Pancreas (tissue), 10 donors: ENCODE measurements at places on chromosomes 12 and 14. TPM values are rescaled to one million over a fixed set of nuclear protein-coding genes. Genes with fewer than 3 reads are reported as not detected.

GRCh38 chr14:35470755-35471154, 63.2 kb upstream of the INSM2 start:
- no peak for DNase-seq

GRCh38 chr12:62640910-62641448, 174.4 kb downstream of the MON2 start:
- no peak for DNase-seq

DNA sequence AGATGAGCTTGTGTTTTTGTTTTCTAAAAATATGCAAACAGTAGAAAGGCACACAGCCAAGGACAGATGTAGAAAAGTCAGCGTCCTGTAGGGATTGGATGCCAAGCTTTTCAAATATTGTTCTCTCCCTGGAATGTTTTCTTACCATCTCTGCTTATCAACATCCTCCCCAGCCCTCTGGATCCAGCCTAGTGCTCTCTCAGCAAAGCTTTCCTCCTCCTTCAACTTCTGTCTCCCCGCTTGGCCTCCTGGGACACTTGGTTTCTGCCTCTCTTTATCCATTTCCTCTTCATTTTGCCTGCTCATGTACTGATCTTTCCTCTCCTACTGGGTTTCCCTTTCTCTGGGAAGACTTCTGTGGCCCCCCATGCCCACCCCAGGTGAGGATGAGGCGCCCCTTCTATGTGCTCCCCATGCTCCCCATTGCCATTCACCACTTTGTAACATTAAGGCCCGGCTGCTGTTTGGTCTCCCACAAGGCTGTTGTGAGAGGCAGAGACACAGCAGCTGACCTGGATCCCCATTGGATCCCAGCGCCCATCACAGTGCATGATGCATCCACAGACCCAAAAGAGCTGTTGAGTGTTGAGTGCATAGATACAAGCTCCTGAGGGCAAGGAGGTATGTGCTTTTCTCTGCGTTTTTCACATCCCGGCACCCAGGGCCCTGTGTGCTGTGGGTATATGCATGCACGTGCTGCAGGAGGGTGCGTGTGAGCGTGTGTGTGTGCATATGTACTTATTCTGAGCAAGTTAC, 38.2 kb downstream of the EVL start:
- DNase-seq = no peak

DNA sequence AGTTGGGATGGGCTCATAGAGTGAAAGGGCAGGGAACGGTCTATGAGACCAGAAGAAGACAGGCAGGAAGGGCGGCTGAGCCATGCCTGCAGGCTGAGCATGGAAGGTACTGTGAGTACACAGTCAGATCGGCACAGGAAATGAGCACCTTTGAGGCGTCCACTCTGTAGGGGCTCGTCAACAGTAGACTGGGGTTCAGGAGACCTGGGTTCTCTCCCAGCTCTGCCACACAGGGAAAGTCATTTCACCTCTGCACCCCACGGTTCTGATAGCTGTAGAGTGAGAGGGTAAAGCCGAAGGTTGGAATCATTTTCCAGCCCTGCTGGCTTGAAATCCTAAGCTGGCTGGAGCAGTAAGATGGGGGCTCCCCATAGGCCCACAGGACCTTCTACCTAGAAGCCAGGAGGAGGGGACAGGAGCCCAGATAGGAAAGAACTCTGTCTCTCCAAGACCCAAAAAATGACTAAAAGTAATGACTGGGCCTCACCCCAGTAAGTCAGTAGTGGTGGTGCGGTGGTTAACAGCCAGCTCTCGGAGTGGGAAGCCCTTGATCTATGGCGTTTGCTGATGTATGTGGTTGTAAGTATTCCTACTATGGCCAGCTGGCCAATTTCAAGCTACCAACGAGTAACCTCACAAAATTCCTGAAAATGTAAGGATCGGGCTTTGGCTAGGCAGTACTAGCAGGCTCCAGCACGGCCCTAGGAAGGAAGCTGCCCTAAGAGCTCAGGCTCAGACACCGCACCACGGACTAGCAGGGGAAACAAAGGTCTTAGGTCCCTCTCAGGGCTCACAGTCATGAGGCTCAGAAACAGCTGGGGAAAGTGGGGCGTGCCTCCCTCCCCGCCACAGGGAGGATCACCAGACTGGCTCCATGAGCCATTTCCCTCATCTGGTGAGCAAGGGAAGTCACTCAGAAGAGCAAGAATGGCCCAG, 10.3 kb upstream of the CD27 start:
- DNase-seq = no peak

DNA sequence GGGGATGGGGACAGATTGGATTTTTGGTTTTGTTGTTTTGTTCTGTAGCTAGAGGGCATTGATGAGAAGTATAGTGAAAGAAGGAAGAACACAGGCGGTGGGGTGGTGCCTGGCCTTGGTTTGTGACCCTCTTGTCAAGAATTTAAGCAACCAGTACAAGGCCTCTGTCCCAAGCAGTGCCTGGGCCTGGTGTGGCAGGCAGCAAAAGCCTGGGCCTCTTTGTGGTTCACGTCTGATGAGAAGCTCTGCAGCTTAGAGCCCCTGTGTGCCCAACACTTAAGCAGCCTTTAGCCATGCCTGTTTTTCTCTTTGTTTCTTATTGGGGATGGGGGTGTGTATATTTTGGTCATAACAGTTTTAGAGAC, 98.0 kb downstream of the PPP2R5C start:
- no peak for DNase-seq

DNA sequence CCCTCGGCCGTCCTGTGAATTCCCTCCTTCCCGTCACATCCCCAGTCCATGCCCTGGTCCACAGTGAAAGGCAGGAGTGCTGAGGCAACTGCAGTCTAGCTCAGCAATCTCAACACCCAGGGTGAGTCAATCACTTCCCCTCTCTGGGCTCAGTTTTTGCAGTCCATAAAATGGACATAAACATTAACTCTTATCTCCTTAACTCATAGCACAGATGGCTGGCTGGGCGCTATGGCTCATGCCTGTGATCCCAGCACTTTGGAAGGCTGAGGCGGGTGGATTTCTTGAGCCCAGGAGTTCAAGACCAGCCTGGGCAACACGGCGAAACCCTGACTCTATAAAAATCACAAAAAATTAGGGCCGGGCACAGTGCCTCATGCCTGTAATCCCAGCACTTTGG, 32.4 kb downstream of the CAMKK2 start:
- DNase-seq = no peak

PARPBP gene
- total RNA-seq = 0.28 TPM

GRCh38 chr14:93105362-93105761, 10.4 kb downstream of the ITPK1 start:
- no peak for DNase-seq

CRACR2A gene
- total RNA-seq = 10.3 TPM

GRCh38 chr14:50520947-50521815, 11.2 kb downstream of the MAP4K5 start:
- peak; percentile 38 for DNase-seq

GRCh38 chr12:22204391-22204790, 130.1 kb downstream of the ST8SIA1 start:
- DNase-seq = no peak

DNA sequence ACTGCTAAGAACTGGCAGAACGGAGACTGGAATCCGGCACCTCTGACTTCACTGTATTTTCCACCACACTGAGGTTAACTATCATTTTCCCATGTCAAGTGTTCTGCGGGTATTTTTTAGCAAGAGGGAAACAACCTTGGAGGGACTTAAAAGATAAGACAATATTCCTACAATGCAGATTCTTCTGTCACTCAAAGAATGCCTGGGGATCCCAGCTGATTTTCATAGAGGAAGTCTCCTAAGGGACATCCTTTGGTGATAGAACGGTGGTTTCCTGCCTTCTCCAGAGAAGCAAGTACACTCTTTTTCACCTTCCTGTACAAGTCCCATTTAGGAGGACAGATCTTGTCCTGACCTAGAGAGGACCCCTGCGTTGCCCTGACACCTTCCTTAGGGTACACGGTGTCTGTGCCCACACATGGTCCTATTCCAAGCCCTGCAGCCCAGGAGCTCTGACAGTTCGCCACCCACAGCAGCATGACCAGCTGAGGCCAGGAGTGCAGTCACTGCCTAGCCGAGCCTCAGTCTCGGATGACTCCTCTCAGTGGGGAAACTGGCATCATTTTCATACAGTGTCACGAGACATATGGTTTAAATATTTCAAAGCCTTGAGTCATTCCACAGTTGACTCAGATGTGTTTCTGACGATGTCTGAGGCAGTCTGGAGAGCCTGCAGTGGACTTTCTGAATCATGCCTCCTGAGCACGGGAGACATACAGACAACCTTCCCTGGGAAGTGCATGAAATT, 181.3 kb upstream of the FKBP4 start:
- DNase-seq = no peak

DNA sequence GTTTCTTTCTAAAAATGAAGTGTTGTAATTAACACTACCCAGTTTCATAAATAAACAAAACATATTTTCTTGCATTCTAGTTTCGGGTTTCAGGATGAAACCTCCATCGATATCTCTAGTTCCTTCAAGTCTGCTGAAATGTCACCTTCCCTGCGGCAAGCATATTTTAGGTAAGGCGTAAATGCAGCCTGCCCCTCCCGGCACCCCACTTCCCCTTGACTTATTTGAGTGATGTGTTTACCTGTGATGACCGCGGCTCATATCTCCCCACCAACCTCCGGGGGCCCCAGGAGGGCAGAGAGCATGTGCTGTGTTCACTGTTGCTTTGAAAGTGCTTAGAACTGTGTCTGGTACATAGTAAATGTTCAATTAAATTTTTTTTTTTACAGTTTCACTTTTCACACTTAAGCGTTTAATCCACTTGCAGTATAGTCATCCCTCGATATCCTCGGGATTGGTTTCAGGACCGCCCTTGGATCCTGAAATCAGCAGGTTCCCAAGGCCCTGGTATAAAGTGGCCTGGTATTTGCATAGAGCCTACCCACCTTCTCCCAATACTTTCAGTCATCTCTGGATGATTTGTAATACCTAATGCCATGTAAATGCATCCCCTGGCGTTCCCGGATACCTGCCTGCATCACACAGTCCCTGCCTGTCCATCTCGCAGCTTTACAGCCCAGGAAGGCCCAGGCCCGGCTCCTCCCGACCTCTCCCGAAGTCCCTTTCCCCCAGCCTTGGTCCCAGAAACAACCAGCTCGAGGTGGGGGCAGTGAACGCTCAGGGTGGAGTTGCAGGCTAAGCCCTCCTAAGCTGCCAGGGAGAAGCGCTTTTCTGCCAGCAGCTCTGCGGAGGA, 40.2 kb upstream of the FBRSL1 start:
- no peak for DNase-seq

DNA sequence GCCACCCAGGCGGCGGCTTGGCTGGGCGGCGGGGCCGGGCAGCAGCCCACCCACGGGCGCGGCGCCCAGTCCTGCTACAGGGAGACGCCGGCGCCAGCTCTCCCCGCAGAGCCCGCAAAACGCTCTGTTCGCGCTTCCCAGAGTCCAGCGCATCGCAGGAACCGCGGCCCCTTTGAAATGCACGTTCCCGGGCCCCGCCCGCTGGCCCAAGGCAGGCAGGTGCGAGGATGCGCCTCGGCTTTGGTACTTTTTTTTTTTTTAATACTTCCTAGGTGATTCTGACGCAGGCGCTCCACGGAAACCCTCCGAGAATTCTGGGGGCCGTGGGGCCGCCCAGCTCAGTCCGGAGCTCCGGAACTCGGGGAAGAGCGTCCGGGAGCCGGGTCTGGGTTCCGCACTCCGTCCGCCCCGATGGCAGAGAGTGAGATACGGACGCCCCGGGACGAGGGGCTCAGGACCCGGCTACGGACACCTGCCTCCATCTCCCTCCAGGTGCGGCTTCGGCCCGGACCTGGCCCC, 483 bp downstream of the POC1B start:
- peak; percentile 37 for DNase-seq

GRCh38 chr12:96828169-96828789, 78.8 kb upstream of the NEDD1 start:
- DNase-seq = no peak

GLT1D1 gene
- 0.19 TPM for total RNA-seq

DNA sequence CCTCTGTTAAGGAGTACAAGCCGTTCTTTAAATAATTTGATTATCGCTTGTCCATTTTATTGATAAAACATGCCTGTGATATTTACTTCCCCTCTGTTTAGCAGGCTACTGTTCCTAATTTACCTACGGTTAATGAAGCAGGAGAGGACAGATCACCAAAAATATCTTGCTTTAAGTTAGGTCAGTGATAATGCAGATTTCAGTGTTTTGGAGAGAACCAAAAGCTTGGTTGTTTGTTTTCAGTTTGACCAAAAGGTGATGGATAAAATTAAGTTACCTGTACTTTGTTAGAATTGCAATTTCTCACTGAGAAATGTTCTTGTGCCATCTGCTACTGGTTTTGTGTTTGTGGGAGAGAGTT, 958 bp downstream of the SPATS2 start:
- DNase-seq = no peak

DNA sequence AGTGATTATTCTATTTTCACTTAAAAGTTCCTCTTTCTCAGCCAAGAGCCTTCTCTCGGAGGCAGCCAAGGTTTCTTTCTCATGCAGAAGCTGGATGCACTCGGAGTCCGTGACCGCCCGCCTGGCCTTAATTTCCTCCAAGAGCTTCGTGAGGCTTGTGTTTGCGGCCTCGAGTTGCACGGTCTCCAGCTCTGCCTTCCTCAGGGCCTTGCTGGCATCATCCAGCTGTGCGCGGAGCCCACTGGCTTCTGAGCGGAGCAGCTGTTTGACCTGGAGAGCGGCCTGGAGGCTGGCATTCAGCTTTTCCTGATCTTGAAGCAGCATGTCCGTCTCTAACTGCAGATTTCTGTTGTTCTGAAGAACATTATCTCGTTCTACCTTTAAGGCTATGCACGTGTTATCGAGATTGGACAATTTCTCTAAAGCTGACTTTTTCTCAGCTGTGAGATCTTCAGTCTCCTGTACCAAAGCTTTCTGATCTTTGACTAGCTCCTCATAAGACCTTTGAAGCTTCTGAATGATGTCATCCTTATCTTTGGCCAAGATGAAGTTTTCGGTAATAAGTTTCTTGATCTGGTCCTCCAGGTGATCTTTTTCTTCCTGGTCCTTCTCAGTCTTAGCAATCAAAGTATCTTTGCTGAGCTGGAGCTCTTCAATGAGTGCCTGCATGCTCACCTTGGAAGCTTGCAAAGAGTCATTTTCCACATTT, 57.2 kb upstream of the VPS33A start:
- DNase-seq = no peak

ALKBH1 gene
- 6.2 TPM for total RNA-seq

DNA sequence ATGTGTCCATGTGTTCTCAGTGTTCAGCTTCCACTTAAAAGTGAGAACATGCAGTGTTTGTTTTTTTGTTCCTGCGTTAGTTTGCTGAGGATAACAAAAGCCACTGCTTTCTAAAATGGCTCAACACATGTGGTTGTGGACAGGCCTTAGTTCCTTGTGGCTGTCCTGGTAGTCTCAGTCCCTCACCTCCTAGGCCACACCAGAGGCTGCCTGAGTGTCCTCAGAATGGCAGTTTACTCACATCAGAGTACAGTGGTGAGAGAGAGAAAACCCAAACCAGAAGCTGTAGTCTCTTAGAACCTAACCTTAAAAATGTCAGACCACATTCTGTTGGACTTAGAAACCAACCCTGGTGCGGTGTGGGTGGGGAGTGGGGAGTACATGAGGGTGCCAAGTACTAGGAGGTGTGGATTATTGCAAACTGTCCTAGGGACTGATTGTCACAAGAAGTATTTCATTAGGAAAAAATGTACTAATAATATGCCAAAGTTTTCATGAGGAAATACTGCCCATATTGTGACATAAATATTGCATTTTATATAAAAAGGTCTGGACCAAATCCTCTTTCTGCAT, 30.4 kb downstream of the NPAS3 start:
- no peak for DNase-seq

KRT3 gene
- total RNA-seq = not detected
